ENCODE measurements at places on chromosomes 2 and 18.

- DNase-seq, result no peak
These were observed 106.2 kb downstream of the COBLL1 start for GRCh38 chr2:164735309-164735919.

DNA sequence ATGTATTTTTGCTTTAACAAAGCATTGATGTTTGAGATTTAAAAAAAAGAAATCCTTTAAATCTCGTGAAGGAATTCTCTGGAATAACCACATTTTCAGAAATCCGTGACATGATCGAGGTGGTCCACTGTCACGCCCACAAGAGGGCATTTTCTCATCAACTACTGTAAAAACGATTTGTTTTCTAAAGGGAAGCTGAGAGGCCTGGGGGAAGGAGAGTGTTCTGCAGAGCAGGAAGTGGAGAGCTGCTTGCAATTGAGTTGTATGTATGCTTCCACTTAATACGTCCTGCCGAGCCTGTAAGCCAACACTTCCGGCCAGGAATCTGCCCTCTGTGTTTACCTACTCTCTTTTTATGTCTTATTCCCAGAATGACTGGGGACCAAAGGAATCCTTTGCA is 19.4 kb downstream of the KLHL29 start:
- DNase-seq, result peak; percentile 49

- DNase-seq, result no peak
These were observed 5.1 kb upstream of the ASPRV1 start for GRCh38 chr2:69966496-69966895.

- DNase-seq, result no peak
These were observed 124.2 kb downstream of the FSIP2 start for GRCh38 chr2:185862657-185863398.

- DNase-seq, result no peak
These were observed 186.5 kb upstream of the ID2 start for GRCh38 chr2:8495189-8495989.

DNA sequence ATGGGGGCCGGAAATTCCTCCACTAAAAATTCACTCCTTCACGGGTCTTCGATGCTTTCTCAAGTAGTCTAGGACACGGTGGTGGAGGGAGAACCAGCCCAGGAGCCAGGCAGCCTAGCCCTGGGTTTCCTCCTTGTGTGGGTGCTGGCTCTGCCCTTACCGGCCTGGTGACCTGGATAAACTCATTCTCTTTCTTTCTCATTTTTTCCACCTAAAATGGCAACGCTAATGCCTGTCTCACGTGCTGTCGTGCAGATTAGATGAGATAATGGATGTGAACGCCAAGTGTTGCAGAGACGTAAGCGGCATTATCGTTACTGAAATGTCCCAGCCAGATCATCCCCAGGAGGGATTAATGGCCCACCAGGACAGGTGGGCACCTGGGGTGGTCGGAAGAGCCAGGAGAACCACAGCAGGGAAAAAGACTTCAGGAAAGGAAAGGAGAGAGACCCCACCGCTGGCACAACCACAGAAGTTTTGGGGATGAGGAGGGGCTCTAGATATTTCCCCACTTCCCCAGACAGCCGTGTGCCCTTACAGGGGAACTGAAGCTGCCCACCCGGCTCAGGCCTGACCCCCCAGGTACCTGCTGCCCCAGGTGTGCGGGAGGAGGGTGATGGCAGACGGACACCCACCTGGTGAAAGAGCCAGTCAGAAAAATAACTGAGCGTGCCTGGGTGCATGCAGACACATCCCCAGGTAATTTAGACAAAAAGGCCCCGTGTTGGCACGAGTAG is 100.8 kb upstream of the ASAP2 start:
- no peak for DNase-seq

DNA sequence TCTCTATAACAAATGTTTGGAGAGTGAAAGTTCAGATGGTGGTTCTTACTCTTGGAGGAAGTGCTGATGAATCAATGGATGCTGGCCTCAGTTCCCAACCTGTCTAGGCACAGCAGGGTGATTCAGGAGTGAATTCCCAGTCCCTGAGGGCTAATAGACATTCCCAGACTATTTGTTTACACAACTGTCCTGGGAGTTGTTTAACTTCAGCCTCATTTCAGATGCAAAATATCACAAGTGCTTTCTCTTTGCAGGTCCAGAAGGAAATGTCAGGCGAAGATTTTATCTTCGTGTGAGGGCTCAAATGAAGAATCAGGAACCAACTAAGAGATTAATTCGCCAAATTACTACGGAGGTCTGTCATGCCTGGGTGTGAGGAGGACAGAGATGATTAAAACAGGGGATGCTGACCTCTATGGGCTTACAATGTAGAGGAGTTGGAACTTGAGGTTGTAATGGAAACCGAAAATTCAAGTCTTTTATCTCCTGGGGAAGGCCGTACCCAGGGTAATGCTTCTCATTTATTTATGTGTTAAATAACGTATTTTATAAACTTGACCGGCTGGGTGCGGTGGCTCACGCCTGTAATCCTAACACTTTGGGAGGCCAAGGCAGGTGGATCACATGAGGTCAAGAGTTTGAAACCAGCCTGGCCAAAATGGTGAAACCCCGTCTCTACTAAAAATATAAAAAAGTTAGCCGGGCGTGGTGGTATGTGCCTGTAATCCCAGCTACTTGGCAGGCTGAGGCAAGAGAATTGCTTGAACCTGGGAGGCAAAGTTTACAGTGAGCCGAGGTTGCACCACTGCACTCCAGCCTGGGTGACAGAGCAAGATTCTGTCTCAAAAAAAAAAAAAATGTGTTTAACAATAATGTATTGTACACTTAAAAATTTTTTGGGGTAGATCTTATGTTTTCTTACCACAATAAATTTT is 38.7 kb upstream of the SLC1A4 start:
- DNase-seq, result no peak

DNA sequence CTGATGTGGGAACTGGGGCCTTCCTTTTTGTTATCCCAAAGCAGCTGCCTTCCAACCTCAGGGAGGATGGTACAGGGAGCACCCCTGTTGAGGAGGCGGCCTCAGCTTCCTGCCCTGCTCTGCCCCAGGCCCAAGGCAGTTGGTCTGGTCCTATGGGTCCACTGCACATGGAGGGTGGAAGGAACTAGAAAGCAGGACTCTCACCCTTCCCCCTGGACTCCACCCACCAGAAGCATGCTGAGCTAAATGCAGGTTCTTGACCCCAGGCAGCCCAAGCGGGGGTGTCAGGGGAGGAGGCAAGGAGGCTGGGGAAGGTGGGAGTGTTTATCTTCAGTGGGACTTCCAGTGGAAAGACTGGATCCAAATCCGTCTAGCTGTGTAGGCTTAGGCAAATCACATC is 158.5 kb downstream of the SMAD2 start:
- no peak for DNase-seq

DNA sequence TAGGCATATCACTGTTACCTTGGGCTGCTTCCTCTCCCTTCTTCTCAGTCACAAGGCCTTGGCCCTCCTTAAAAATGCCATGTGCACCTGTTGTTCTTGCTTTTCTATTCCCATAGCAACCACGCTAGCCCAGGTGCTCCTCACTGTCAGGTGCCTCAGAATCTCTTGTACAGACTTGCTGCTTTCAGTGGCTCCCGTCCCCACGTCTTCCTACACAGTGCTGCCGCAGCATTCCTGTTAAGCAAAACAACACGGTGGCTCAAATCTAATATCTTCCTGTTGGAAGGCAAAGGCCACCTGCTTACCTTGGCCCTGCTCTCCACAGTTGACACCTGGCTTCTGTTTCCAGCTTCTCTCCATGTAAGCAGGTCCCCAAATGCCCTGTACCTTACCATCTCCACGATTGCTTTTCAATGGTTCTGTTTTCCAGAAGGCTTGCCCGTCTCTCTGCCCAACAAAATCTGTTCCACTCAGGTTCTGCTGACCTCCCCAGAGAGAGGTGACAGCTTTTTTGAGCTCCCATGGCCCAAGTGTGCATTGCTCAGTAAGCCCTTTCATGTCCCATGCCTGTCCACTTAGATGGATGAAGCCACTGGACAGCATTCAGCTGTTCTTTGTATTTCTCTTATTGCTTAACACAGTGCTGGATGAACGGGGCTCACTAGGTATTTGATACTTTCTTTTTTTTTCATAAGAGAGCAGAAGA is 240.4 kb downstream of the PRKCE start:
- DNase-seq, result no peak

- DNase-seq, result no peak
These were observed 23.5 kb upstream of the POLR1B start for GRCh38 chr2:112518807-112519206.

GRCh38 chr2:191051177-191051576 is 37.2 kb upstream of the STAT1 start:
- no peak for DNase-seq

- DNase-seq, result no peak
These were observed 17.6 kb upstream of the CASP8 start for GRCh38 chr2:201242571-201243277.

- no peak for DNase-seq
These were observed 198.5 kb upstream of the SMIM21 start for GRCh38 chr18:75625966-75626365.

- no peak for DNase-seq
These were observed 85.2 kb downstream of the SLC4A10 start for GRCh38 chr2:161709428-161709827.

GRCh38 chr2:11505652-11506610 is 27.9 kb upstream of the GREB1 start:
- DNase-seq, result no peak

GRCh38 chr2:119921825-119922224 is 91.1 kb upstream of the EPB41L5 start:
- no peak for DNase-seq

DNA sequence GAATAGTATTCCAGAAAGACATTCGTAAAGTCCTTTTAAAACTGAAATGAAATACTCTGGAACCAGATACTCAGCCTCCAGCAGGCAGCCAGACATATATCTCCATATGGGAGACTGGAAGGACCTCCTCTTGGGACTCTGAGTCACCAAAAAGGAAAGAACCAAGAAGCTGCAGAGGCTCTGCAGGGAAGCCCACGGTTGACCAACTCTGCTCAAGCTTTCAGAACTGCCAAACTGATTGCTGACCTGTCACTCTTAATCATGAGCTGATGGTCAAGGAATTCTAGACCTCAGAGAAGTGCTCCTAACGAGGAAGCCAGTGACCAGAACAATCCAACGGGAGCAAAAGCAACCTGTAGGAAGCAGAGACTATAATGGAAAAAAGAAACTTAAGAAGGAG is 434.7 kb downstream of the EIPR1 start:
- no peak for DNase-seq

DNA sequence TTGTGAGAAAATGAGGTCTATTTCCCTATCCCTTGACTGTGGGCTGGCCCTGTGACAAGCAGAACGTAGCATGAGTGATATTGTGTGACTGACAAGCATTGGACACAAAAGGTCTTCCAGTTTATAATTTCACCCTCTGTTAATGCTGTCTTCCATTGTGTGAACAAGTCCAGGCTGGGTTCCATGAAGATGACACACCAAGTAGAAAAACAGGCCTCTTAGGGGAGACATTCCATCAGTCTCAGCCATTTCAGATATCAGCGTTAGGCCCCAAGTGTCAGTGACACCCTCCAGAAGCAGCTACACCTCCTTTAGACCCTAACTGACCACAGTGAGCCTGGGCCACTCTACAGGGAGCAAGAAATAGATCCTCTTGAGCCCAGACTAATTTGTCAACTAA is 511.3 kb downstream of the FBXO15 start:
- DNase-seq, result no peak

GRCh38 chr2:104938231-104938941 is 84.5 kb downstream of the POU3F3 start:
- DNase-seq, result no peak

GRCh38 chr2:240396623-240397541 is 38.6 kb upstream of the GPC1 start:
- no peak for DNase-seq

DNA sequence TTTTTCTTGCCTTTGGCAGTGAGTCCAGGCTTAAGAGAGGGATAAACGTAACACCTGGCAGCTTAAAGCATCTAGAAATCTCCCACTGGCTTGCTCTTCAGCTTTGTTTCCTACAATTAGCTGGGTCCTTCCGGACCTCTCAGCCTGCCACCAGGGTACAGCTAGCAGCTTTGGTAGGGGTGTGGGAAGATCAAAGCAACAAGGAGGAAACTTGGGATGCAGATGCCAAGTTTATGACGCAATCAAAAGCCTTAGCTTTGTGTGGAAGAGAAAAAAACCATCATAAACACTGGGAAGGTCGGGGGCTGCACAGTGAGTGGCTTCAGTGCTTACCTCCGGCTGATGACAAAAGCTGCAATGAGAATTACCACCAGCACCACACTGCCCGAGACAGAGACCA is 116.9 kb downstream of the EPHA4 start:
- DNase-seq, result no peak

DNA sequence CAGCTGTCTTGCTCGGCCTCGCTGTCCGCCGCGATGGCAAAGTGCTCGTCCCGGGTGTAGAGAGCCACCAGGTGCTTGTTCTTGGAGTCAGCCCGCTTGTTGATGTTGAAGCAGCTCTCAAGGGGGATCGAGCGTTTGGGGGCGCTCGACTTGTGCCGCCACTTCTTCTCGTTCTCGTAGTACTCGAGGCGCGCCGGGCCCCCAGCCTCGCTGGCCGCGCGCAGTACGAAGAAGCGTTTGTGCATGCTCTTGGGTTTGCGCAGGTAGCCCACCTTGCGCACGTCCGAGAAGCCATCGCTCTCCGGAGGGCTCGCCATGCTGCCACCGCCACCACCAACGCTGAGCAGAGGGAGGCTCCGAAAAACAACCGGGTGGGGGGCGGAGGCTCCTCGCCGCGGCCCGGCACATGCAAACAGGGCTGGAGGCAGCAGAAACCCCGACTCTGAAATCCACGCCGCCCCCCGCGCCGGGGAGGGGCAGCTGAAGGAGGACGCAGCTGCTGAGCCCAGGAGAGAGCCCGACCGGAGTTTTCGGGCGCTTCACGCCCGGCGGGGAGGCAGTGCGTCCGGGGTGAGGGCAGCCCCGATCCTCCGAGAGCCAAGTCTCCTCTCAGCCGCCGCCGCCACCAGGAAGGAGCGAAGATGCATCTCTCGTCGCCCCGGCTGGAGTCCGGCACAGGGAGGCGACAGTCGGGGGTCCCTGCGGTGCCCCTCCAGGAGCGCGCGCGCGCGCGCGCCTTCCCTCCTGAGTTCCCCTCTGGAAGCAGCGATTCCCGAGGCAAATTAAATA is 1.0 kb downstream of the IRS1 start:
- DNase-seq, result no peak

GRCh38 chr2:167240671-167241070 is 352.4 kb downstream of the XIRP2 start:
- no peak for DNase-seq

DNA sequence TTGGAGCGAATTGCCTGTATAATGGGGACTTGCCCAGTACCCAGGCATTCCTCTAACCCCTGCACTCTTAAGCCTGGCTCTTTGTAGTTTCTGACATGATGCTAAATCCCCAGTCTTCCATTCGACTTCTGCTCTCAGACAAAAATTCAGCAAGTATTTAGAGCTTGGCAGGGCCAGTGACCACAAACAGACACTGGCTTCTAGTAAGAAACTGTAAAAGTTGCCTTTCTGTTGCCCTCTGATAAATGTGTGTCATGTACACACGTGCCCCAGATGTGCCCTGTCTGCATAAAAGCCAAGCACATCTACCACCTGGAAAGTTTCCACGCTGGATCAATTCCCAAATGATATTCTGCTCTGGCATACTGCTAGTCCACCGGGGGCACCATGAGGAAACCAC is 18.0 kb downstream of the PAX3 start:
- no peak for DNase-seq

GRCh38 chr2:15357922-15358321 is 203.2 kb downstream of the NBAS start:
- no peak for DNase-seq
